ENCODE measurements at places on chromosomes 13 and 19.

- no peak for DNase-seq
These were observed 67.8 kb upstream of the FARP1 start for GRCh38 chr13:98075048-98075447.

GRCh38 chr19:14091081-14091812 is 696 bp upstream of the SAMD1 start:
- peak; percentile 67 for DNase-seq

DNA sequence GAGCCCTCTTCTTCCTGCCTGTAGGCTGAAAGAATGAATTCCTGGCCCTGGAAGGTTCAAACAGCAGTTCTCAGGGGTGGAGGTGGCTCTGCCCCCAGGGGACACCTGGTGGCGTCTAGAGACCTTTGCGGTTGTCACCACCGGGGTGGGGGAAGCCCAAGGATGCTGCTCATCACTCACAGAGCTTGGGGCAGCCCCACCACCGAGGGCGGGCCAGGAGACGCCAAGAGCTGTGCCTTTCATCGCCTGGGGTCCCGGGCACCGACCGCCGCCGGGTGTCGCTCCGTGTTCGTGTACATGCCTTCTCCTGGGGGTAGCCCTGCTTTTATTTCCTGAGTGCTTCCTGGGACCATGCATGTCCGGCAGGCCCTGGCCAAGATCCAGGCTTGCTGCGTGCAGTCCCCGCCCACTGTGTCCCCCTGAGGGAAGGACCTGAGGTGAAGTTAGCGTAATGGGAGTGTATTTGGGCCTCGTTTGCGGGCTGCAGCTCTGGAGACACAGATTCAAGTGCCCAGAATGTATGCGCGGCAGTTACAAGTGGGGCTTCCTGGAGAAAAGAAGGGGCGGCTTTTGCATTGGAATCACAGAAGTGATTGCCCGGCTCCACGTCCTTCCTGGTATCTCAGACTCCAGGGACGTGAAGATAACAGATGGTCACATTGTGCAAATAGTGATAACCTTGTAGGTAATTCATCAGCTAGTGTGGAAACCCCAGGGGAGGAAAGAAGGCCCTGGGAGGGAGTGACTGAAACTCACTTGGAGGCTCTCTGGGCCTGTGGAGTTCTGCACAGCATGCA is 7.8 kb downstream of the DOT1L start:
- DNase-seq: peak; percentile 82

DNA sequence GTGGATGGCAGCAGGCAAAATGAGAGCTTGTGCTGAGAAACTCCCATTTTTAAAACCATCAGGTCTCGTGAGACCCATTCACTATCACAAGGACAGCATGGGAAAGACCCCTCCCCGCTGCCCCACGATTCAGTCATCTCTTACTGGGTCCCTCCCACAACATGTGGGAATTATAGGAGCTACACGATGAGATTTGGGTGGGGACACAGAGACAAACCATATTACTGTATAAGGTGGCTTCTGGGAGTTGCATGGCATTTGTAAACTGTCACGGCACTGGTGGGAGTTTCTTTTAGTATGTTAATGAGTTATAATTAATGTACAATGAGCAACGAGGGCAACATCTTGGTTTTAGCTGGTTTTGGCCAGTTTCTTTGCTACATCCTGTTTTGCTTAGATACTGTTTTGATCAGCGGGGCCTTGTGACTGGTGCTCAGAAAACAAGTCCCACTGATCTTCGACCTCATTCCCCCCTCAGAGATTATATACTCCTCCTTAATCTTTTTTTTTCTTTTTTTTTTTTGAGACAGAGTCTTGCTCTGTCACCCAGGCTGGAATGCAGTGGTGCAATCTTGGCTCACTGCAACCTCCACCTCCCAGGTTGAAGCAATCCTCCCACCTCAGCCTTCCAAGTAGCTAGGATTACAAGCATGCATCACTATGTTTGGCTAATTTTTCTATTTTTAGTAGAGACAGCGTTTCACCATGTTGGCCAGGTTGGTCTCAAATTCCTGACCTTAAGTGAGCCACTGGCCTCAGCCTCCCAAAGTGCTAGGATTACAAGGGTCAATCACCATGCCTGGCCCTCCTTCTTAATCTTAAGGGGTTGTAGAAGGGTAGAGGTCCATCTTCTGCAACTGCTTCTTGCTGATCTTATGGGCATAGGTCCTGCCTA is 21.3 kb upstream of the ZNF599 start:
- DNase-seq: no peak

DNA sequence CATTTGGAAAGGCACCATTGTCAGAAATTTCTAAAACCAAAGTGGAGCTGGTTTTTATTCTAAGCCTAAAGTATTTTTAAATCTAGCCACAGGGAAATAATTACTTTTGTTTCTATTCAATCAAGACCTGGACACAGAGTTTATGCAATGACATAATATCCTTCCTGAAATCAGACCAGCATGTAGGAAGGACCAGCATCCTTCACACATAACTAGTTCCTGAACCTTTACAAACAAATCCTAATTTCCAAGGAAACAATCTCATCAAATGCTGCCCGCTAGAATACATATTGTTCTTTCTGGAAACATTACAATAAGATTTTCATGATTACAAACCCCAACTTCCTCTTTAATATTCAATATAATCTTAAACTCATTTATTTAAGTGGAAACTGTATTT is 1.5 kb downstream of the STARD13 start:
- no peak for DNase-seq

DNA sequence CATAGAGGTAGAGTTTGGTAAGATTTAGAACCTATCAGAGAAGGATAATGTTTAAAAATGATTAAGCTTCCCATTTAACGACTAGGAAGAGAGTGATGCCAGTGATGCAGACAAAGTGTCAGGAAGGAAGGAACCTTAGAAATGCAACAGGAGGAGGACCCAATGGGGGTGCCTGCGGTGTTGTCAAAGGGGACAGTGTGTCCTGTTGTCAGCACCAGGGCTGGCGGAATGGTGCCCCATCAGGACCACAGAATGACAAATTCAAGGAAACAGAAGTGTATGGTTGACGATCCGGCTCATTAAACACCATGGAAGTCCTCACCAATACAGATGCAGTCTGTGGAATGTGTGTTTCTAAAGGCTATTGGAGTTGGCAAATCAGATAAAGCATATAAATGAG is 19.3 kb downstream of the ATP12A start:
- DNase-seq: no peak

GRCh38 chr19:1447504-1447903 is 2.4 kb upstream of the APC2 start:
- DNase-seq: no peak

DNA sequence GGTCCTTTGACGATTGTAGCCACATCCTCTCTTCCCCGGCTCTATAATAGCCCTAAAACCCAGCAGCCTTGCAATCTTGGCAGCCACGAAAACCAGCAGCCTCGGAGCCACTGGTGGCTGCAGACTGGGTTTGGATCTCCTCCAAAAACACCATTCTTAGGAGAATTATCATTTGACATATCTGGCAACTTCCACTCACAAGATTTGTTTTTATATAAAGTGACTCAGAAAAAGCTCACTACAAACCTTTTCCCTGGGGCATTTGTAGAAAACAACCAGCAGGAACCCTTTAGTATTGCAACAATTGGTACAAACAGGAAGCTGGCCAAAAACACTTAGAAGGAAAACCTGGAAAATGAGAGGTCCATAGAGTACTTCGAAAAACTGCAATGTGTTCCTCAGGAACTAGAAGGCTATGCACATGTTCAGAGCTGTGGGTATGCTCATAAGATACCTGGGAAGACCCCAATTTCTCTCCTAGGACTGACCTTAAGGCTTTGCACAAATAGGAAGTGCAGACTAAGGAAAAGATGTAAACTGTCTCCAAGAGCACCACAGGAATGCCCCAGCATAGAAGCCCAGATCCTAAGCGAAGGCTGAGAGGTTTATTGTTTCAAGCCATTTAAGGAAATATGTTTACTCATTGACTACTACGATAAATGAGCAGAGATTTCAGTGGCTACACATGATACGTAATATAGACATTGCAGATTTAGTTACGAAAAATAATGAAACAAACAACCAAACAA is 71.2 kb downstream of the MYO16 start:
- DNase-seq: no peak

DNA sequence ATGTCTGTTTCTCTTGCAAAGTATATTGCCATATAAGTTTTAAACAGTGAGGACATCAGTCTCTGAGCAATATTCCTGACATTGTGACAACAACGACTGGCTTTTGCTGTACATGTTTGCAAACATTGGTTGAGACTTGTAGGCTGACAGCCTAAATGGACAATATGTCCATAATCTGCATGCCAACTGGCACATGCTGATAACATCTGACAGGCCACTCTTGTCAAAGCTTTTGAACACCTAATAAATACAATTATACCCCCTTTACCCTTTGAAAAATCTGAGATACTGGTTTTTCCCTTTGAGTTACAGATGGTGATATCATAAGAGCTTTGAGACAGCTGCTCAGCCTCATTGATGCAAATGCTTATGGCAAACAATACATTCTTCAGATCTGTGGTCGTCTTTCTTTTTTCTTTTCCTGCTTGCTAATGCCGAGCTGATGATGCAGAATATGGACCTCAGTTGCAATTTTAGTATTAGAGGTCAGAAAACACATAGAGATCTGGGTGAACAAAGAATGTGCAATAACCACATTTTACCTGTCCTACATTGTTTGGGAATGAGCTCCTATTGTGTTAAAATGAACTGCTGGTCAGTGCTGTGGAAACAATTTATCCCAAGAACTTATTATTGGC is 114.9 kb downstream of the RFC3 start:
- no peak for DNase-seq

DNA sequence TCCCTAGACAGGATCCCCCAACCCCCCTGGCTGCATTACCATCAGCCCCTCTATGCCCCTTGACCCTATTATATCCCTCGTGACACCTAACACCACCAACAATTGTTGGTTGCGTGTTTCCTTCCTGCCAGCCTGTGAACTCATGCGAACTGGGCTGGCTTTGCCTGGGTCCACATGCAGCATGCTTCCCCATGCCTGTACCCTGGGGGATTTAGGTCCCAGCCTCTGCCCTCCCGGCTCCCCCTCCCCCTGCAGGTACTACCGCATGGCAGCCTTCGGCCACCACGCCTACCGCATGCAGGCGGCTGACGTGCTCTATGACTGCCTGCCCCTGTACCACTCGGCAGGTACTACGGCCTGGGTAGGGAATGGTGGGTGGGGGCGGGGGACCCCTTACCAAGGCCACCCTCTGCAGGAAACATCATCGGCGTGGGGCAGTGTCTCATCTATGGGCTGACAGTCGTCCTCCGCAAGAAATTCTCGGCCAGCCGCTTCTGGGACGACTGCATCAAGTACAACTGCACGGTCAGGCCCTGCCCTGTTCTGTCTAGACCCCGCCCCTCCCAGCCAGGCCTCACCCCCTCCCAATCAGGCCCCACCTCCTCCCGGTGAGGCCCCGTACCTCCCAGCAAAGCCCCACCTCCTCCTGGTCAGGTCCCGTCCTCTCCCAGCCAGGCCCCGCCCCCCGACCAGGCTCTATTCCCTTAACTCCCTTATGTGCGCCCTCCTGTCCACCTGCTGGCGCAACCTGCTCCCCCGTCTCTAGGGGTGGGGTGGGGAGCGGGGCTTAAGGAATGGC is 18.5 kb downstream of the SLC27A1 start:
- DNase-seq: peak; percentile 51

DNA sequence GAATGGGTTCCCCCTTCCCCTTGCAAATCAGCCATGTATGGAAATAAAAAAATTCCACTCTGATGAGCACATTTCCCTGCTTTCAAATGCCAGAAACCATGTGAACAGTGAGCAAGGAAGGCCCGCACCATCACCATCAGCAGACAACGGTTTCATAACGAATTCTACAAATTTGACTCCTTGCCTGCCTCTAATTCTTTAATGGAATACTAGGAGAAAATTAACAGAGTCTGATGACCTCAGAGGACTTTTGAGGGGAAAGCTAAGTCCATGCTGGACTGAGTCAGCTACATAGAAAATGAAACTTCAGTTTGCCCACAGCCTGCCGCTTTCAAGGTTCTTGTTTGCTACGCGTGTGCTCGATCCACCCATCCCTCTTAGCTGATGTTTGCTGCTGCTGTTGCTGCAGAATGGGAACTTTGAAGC is 46.7 kb upstream of the KL start:
- DNase-seq: no peak

- no peak for DNase-seq
These were observed 26.9 kb upstream of the RCBTB2 start for GRCh38 chr13:48559638-48560320.

DNA sequence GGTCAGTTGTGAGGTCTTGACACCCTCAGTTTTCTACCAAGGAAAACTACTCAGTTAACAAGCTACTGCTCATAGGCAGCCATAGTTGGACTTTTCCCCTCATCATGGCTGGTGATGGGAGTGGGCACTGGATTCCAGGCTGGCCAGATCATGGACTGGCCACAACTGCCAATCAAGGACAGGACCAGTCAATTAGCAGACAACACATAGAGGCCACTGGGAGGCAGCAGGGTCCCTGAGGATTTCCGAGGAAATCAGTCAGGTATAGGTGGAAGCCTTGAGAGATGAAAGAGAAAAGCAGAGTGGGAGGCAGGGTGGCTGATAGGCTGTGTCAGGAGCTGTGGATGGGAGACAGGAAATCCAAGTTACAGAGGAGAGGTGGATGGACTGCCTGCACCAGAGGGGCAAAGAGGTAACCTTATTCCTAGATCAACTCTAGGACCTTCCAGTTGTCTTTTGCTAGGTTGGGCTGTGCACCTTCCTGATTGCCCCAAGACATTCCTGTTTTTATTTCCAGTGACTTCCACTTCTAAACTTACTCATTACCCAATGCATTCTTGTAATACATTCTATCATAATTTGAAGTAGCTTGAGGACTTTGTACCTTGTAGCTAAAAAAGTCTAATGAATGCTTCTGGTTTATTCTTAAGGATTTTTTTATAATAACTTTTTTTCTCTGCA is 361.8 kb downstream of the KCNRG start:
- no peak for DNase-seq

- DNase-seq: no peak
These were observed 158.8 kb downstream of the KDM4B start for GRCh38 chr19:5127717-5128116.

DNA sequence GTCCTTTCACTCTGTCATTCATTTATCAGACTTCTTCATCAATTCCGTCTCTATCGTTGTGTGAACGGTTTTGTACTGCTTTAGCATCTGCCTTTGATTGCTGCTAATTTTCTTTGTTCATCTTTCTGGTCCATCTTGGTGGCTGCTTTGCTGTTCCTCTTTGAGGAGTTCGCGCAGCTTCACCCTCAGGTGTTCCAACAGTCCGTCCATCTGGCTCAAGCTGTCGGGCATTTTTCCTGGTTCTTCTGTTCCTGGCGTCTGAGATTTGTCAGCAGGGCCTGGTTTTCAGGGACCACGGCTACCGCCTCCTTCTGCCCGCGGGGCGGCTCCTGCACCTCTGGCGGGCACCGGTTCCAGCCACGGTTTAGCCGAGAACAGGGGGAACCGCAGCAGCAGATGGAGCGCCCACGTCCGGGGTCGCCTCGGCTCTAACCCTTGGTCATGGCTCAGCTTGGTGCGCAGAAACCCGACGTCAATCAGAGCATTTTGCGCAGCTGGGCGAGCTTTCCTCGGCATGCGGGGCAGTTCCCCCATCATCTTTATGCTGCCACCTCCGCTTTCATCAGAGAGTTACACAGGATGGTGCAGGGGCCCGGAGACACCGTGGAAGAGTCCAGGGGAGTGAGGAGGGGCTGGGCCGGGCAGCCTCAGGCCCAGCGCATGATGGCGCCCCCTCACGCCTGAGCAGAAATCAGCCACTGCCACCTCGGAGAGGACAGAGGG is 89.5 kb downstream of the ZNF100 start:
- DNase-seq: no peak

- no peak for DNase-seq
These were observed 3.1 kb downstream of the AP2S1 start for GRCh38 chr19:46847528-46847927.

- DNase-seq: no peak
These were observed 113.0 kb downstream of the SLC7A1 start for GRCh38 chr13:29482504-29482903.

GRCh38 chr13:64553411-64554129 is 2676.6 kb downstream of the PCDH9 start:
- no peak for DNase-seq

Data from activated CD4-positive, CD25-positive, alpha-beta regulatory T cell treated with anti-CD3 and anti-CD28 coated beads, Interleukin-2, amount 50 U/mL, for 72 hours (primary cell).